ENCODE measurements at places on chromosomes 4 and X.
A peak's percentile ranks its signal among the peaks of the same experiment; 100 is the strongest.

DNA sequence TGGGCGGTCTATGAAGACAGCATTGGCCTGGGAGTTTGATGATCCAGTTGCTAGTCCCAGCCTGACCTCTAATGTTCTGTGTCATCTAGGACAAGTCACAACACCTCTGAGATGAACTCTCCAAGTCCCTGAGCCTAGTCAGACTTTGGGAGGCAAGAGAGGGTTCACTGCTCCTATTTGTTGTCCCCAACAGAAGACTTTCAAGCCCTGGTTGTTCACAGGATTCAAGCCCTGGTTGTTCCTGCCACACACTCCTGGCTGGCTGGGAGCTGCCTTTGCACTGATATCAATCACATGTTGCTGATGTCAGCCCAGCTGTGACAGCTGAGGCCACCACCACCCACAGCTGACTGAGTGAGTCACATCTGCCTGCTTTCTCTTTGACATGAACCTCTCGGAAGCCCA, 253.2 kb upstream of the RASGEF1B start:
- peak; percentile 92 for ATAC-seq

- peak; percentile 84 for ATAC-seq
These were observed 95.8 kb downstream of the ATXN3L start for GRCh38 chrX:13223868-13224567.

GRCh38 chr4:94918543-94918942, 160.8 kb downstream of the BMPR1B start:
- no peak for ATAC-seq

DNA sequence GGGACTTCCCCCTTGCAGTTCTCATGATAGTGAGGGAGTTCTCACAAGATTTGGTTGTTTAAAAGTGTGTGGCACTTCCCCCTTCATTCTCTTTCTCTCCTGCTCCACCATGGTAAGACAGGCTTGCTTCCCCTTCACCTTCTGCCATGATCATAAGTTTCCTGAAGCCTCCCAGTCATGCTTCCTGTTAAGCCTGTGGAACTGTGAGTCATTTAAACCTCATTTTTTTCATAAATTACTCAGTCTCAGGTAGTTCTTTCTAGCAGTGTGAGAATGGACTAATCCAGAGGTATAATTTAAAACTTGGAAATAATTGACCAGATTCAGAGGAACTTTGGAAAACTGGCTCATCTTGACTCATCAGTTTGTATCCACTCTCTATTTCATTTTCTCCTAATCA, 129.0 kb downstream of the TMEM47 start:
- no peak for ATAC-seq

DNA sequence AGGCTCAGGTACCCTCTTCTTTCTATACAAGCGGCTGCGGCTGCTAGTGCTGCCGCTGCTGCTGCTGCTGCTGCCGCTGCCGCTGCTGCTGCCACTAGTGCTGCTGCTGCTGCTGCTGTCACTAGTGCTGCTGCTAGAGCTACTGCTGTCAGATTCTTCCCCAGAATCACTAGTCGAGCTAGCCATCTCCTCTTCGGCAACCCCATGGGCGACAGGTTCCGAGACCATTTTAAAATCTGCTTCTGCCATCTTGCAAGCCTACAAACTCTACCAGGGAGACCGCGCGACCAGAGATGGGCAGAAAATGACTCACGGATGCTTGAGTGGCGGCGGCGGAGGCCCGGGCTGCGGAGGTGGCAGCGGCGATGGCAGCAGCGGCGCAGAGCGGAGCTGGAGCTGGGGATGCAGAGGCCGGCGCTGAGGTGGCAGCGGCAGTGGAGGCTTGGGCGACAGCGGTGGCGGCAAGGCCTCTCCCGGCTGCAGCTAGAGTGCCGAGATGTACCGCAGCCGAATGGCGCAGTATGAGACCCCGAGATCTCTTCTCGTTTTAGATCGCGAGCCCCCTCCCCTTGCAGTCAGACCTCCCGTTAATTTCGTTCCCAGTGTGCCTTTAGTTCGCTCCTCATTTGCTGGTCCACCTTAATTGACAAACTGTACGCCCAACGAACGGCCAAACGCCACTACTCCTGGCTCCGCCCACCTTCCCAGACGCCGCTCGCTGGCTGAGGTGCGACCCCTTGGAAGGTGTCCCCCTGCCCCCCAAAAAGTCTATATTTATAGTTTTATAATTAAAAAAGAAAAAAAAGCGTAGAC, at the start of gene NAP1L3:
Gene NAP1L3, minus strand, starts transcription at position 523 of the 813 bp plus-strand sequence. Its CDS starts 274 bp downstream, at position 249.
- no peak for ATAC-seq

DNA sequence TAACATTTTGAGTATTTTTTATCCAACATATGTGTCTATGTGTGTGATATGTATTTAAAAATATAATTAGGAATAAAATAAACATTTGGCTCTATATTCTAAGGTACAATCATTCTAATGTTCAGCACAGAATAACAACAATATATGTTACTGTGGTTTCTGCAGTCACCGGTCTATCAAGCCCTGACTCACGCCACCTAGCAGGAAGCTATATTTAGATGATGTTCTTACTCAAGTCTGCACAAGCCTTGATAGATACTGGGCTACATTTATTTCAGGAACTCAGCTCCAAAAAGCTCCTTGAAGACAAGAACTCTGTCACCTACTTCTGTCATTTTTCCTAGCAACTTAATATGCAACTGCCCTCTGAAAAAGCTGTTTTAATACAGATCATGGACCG, 152.0 kb upstream of the FTHL17 start:
- peak; percentile 94 for ATAC-seq

GRCh38 chrX:4655743-4656142, 942.3 kb upstream of the PRKX start:
- ATAC-seq, result no peak

DNA sequence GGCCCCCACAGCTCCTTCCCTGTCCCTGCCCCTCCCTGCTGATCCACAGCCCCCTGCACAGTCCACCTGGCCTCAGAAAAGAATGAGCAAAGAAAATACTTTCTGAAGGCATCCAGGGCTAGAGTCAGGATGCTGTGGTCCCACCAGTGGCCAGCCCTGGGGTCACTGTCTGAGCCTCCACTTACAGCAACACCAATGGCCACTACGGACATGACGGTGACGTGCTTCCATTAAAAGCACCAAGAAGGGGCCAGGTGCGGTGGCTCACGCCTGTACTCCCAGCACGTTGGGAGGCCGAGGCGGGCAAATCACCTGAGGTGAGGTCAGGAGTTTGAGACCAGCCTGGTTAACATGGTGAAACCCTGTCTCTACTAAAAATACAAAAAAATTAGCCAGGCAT, 4.0 kb downstream of the JAKMIP1 start:
- no peak for ATAC-seq

DNA sequence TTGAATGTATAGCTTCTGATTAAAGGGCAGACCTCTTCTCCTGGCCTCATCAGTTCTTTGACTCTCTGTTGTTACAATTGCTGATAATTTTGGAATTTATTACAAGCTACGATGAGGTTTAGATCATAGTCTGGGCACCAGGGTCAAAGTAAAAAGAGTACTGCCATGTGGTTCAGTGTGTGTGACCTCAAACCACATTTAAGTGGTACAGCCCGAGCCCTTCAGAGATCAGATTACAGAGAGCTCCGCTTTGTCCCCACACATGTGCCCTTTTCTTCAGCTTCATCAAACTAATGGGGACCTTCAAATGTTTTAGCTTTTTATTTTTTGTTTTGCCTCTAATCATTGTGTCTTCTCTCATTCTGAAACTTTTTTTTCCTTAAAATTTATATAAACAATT, 37.1 kb downstream of the SPANXN2 start:
- ATAC-seq, result no peak

GRCh38 chr4:109027016-109027500, 264.2 kb upstream of the ETNPPL start:
- ATAC-seq, result no peak

- no peak for ATAC-seq
These were observed 9.8 kb downstream of the ZFP92 start for GRCh38 chrX:153420851-153421599.

GRCh38 chr4:52625216-52625615, 33.9 kb downstream of the USP46 start:
- ATAC-seq, result no peak

DNA sequence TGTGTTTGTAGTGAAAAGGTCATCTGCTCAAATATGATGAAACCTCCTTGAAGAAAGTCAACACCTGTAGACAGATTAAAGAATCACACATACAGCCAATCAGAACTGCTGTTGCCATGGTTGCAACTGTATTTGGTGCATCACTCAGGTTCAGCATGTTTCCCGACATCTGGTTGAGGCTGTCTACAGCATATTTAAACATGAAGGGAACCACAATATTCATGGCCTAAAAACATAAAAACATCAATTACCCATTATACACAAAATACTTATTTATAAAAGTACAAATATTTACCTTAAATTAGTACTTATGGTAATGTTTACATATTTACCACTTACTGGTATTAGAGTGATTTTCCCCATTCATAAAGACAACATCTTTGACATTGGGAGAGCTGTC, 79.7 kb downstream of the ABCB7 start:
- ATAC-seq, result no peak

DNA sequence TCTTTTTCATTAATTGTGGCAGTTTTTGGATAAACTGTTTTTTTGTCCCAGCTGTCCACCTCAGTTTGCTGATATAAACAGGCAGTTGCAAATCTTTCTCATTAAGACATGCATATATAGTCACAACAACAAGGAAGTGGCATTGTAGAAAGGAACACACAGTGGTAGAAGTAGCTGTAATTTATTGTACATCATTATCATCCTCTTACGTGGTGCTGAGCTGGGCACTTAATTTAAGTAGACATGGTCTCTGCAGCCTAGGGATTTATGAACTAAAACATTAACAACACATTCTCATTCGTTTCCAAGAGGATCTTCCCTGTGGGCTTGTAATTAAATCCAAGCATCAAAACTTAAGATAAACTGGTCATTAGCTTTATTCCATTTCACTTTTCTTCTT, 500.2 kb downstream of the INPP4B start:
- no peak for ATAC-seq

DNA sequence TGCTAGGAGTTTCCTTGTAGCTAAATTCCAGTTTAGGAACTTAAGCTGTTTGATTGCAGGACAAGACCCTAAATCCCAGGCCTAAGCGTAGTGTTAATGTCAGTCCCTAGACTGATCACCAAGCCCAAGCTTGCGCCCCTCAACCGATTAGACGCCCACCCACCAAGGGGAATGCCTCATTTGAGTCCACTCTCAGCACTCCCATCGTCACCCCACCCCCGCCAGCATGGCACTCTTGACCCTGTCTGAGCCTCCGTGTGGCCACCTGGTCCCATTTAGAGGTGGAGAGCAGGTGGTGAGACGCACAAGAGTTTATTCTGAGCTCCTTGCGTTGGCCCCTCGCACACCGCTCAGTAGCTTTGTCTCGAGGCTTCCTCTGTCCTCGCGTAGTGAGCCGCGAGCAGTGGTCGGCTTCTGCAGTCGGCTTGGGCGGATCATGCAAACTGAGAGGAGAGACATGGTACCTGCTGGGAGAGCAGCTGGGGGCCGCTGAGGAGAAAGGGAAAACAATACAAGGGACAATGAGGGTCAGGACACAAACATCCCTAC, 48.5 kb upstream of the ZNF157 start:
- ATAC-seq, result no peak

DNA sequence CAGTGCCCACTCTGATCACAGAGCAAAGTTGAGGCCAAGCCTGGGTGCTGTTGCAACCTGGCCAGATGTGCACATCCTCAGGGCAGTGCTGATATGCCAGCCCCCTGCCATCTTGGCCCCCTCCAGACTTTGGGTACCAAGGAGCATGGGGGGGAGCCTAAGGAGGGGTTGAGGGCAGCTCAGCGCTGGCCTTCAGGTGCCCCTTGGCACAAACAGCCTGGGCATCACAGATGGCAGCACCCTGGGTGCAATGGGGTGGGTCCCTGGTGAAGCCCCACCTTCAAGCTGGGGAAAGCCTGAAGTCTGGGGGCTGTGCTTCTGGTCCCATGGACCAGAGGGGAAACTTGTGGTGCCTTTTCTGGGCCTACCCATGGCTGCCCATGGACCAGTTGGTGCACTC, 163.0 kb downstream of the FAM47A start:
- ATAC-seq, result peak; percentile 13

GRCh38 chr4:120725639-120726580, 196.6 kb downstream of the PRDM5 start:
- no peak for ATAC-seq

GRCh38 chr4:37876156-37876555, 14.7 kb upstream of the TBC1D1 start:
- no peak for ATAC-seq

- ATAC-seq, result no peak
These were observed 256.5 kb downstream of the LDB2 start for GRCh38 chr4:16641971-16642370.

DNA sequence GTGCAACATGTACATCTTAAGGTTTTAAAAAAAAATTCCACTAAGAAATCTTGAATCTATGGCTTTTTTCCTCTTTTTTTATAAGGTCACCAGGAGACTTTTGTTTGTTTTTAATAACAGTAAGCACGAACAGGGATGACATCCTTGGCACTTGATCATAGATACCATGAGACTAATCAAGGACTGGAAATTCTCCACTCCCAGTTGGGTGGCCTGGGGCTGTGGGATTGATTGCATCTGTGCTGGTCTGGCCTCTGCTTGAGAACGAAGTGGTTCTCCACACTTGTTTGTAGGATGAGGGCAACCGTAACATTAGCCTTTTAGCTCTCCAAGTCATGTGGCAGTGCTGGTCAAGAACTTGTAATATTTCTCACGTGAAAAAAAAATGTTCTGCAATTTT, 35.4 kb downstream of the SNX25 start:
- ATAC-seq, result no peak

DNA sequence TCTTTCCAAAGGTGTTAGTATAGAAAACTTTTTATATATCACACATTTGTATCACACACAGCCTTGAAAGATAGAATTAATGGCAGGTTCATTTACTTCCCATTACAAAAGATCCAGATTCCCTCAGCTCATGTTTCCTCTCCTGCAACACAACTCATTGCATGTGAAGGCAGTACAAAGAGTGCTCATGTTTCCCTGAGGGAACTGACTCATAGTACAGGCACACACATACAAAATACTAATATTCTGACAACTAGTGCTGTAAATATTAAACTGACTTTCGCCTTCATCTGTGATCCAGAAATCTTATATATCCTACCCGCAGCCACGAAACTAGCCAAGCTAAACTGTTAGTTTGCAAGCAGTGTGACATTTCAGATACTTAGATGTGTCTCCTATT, 819.8 kb upstream of the PCDH7 start:
- no peak for ATAC-seq

GRCh38 chrX:144040793-144041192, 156.9 kb downstream of the UBE2NL start:
- ATAC-seq, result no peak

- peak; percentile 94 for ATAC-seq
These were observed 108.7 kb downstream of the DHRSX start for GRCh38 chrX:2391869-2392606.

DNA sequence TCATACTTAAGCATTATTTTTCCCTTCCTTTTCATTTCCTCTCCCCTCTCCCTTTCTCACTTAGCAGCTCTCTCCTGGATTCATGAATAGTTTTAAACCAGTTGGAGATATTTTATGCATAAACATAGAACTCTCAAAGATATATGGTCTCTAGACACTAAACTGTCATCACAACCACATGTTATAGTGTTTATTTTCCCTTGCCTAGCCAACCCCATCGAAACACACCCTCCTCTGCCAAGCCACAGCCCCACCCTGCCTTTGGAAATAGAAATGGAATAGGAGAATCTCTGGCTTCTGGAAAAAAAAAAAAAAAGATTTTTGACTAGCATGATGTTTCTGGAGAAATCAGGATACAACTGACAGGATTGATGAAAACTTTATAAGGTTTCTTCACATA, 64.8 kb upstream of the RBPJ start:
- ATAC-seq, result no peak

Measured in esophagus mucosa (tissue), 1 donor.